AG10803 (cell line): ENCODE measurements at places on chromosomes 2 and 18.

DNA sequence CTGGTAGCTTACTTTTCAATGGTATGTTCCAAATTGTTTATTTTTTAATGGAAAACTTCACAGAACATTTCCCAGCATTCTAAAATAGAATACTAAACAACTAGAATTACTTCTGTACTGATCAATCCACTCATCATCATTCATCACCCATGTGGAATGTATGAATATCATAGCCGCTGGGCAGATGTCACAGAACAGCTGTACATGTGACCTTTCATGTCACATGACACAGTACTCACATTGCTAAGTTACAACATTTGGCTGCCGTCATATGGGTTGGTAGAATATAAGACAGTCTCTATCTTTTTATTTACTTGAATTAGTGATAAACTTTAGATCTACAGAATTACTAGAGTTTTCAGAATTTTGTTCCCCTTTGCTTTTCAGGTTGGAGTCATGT lies 387.6 kb downstream of the ZEB2 start:
- DNase-seq, result peak; percentile 18

DNA sequence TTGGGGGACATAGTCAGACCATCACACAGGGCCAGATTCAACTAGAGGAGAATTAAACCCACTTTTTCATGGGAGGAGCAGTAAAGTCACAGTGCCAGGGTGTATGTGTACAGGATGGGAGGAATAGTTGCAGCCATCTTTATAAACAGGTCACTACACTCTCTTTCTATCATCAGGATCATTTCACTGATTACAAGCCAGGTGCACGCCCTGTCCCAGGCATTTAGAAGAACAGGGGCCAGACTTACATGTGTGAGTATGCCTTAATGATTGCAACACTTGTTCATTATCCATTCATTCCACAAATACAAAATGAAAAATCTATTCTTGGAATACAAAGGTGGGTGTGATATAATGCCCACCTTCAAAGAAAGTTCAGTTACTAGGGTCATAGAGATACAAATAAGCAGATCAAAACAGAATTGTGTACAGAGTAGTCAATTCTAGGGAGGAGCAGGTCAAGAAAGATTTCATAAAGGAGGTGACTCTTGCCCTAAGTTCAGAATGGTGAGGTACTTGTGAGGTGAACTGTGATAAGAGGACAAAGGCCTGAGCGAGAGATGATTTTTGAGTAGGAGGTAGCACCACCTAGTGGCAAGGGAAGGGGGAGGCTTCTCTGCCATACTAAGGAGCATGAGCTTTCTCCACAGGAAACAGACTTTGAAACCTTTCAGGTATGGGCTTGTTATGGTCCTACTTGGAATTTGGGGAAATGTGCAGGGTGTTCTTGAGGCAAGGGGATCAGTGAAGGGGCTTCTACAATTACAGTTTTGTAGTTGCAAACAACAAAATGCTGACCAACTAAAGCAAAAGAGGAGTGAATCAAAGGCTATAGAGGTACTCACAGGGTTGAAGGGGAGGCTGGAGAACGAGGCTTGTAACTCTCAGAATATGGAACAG lies 156.3 kb downstream of the SUCLG1 start:
- DNase-seq, result peak; percentile 49

DNA sequence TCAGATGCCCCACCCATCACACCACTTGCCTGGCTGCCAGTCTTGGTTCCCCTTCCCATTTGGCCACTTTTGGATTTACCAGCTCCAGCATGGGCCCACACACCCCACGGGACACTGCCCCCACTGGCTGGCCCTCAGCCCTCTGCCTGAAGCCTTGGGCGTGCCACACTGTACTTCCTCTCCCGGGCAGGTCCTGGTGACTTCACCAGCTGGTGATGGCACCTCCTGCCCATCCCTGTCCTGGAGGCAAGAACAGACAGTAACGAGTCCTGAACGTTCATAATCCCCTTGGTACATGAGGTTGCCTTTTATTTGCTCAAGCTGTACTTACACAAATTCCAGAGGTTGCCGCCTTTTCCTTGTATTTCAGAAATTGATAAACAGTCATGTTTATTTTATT lies 81.1 kb downstream of the TMEM17 start:
- DNase-seq, result no peak

DNA sequence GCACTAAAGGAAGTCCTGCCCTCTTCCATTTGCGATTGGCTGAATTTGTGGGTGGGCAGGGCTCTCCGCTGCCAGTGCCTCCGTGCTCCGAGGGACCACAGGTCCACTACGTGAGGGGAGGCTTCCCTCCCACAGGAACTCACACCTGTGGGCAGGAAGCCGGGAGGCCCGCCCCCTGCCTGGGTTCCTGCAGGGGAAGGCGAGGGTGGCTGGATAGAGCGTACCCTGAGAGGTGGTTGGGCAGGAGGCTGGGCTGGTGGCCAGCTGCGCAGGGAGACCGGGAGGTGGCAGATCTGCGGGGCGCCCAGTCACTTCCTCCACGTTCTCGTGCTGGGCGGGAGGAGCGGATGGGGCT lies 47.0 kb upstream of the PTH2R start:
- no peak for DNase-seq

DNA sequence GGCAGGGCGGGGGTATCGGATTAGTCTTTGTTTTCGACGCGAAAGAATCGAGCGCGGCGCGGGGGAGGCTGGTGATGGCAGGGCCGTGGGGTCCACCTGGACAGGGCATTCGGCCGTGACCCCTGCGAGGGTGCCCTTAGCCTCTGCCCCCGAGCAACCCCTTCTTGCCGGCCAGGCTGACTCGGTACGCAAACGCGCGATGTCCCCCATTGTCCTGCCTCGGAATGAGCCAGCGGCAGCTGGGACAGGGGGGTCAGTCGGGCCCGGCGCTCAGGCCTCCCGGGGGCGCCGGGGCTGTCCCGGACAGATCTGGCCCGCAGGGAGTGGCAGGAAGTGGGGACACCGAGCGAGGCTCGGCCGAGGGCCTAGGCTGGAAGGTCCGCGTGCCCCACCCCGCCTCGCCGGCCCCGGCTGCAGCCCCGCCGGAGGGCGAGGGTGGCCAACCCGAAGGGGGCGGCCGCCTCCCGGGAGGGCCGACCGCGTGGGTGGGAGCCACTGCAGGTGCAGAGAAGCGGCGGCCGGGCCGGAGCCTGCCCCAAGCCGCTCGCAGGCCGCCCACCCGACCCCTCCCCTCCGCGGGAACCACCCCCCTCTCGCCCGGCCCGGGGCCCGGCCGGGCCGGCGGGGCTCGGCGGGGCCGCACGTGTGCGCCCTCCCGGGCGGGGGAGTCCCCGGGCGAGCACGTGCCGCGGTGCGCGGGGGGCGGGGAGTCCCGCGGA lies at the start of gene TET3:
Gene TET3, plus strand, starts transcription at position 708 of the 719 bp plus-strand sequence. CDS start 1,494 bp downstream, outside the sequence.
- DNase-seq, result no peak

GRCh38 chr2:234932591-234933168 lies 19.1 kb upstream of the SH3BP4 start:
- no peak for DNase-seq

- peak; percentile 16 for DNase-seq
Measured at GRCh38 chr18:57107140-57107832, 39.6 kb upstream of the BOD1L2 start.

DNA sequence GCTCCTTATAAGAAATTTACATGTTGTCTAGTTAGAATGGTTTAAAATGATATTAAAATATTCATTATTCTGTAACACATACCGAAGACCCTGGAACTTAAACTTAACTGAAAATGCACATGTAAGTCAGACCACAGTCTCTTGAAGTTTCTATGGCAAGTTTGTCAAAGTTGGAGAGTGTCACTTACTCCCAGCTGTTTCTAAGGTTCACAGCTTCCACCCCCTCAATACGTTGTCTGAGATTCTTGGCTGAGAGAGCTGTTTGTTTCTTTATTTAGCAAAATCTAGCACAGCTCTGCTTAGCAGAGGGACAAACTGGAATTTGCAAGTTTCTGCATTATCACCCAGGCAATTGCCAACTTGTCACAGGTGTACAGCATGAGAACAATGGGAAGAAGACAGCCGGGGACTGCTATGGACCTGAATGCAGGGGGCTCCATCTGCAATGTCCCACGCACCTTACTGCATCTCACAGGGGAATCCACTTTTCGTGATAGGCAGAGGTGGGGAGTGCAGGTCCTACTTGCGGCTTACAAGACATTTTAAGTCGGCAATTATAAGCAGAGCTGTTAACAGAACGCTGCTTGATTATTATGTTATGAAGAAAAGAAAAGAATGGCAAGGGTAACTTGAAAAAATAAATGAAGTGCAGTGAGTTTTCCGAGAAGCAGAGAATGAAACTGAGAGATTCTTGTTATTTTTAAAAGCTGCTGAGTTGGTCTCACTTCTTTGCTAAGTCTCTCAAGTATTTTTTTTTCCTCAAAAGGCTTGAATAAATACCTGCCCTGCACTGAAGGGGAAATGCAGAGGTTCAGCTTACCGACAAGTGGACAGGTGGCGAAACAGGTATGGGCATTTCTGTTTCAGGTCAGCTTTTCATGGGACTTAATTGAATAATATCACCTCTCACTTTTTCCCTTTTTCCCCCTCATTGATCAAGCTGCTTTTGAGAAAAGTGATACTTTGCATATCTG lies 1072.1 kb upstream of the FANCL start:
- no peak for DNase-seq

GRCh38 chr2:181241797-181242196 lies 215.4 kb upstream of the ITGA4 start:
- no peak for DNase-seq

- DNase-seq, result peak; percentile 76
Measured at GRCh38 chr2:27737676-27738348, 33.7 kb upstream of the MRPL33 start.

DNA sequence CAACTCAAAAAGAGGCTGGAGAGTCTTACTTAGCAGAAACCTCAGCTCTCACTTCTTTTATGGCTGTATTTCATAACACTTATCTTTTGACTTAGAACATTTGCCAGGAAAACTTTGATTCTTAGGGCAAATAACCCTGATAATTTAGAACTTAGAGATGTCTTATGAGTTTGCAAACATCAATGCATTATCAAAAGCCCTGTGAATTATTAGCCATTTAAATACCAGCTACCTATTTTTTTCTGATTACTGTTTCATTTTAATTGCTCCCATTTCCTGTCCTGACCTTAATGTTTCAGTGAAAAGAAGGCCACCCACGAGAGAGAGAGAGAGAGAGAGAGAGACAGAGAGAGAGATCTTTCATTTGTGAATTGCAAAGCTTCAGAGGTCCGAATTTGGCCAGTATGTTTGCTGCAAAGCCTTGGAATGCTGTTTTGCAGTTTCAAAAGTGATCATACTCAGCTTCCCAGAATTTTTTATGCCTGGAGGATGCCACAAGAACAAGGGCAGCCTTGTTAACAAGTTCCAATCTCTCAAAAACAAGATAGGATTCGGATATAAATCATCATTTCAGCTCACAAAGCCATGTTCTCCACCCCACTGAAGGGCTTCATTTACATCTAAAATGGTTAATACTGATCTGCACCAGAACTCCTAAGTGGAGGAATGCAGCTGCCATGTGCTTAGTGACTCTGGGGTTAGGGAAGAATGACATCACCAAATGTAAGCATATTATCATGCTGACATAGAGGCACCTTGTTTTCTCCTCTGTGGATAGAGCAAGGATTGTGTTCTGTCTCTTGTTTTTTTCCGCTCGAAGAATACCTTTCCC lies 478.2 kb downstream of the ARHGAP15 start:
- DNase-seq, result peak; percentile 21

GRCh38 chr18:79823120-79823519 lies 25.4 kb downstream of the KCNG2 start:
- DNase-seq, result no peak

DNA sequence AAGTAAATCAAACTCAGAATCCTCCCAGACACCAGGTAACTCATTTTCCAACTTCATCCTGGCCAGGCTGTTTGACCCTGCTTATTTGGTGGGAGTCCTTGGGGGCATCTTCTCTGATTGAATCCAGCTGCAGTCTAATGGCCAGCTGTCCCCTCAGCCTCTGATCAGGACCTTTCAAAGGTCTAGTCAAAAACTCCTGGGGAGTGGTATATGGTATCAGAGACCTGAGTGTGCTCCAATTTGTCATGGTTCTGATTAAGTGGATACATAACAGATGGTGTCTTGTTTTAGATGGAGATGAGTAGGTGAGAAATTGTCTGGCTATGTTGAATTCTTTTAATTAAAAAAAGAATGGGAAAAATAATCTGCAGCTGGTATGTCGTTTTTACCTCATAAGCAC lies 842.6 kb upstream of the ACVR2A start:
- DNase-seq, result no peak

DNA sequence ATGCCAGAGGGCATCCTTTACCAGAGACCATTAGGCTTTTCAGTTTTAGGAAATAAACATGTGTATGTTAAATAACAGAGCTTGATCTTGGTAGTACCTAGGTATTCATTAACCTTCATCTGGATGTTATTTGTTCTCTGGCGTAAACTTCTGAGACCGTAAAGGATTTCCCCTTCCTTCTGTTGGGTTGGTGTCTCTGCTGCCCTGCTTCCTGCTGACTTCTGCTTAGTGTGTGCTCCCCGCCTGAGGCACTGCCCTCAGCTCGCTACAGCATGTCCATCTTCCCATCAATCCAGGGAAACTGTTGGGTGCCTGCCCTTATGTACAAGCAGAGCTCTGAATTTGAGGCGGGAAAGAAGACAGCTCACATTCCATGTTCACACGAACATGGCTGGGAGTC lies 177.9 kb downstream of the TPGS2 start:
- no peak for DNase-seq

GRCh38 chr2:240968731-240969624 lies 29.4 kb upstream of the SNED1 start:
- DNase-seq, result no peak

DNA sequence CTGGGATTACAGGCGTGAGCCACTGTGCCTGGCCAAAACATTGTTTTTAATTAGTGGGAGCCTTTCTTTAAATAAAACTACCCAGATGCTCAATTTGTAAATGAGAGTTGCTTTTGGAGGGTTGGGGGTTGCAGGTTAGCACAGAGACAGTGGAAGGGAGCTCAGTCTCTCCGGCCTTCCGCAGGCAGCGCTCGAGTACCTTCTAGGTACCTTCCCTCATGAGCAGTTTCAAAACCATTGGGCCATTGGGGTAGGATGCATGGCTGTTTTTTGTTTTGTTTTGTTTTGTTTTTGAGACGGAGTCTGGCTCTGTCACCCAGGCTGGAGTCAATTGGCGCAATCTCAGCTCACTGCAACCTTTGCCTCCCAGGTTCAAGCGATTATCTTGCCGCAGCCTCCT lies 19.0 kb downstream of the SLC66A3 start:
- no peak for DNase-seq

- no peak for DNase-seq
Measured at GRCh38 chr2:773256-774160, 96.3 kb upstream of the TMEM18 start.

DNA sequence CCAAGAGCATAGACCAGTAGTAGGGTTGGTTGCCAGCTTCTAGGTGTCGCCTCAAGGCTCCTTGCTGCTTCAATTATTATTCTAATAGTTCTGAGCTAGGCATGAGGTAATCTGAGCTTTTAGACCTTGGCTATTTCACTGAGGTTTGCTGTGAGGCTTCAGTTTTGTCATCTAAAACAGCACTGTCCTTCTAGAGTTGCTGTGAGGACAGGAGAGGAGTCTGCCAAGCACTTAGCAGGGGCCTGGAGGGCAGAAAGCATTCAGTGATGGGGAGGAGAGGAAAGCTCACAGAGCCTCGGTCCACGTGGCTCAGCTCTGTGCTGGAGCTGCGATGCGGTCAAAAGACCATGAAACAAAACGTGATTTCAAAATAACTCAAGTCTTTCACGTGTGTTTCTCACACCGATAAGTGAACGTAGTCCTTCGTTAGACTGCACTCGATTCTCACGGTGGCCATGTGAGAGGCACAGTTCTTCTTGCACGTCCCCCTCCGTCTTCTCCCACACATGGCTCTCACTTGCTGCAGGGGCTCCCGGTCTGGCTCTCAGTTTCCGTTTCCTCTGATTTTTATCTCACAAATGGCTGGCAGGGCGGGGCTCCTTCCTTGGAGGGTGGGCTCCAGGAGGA lies 113.7 kb downstream of the B3GNT2 start:
- DNase-seq, result peak; percentile 10

- DNase-seq, result no peak
Measured at GRCh38 chr2:1674276-1674675, 70.0 kb downstream of the PXDN start.
